SK-N-SH (cell line): ENCODE measurements at places on chromosomes 3 and 15.

DNA sequence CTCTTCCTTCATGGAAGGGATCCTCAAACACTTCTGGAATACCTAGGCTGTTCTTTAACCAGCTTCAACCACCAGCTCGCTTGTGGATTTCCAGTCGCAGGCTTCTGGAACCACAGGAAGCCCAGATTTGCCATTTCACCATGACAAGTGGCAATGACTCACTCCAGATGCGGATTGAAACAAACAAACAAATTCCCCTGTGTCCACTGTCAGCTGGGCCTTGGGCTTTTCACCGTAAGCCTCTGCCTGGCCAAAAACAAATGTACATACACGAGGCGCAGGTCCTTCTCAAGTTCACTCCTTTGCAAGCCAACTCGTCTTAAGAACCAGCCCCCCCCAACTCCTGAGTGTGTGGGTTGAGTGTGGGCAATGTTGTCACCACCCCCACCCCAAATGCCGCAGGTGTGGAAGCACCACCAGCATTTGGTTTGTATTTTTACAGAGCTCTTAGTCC is 8.8 kb downstream of the BCL6 start:
- DNase-seq, result no peak

- no peak for DNase-seq
Measured at GRCh38 chr15:38750786-38751185, 186.2 kb upstream of the RASGRP1 start.

GRCh38 chr3:98022978-98023820 is 11.9 kb downstream of the GABRR3 start:
- peak; percentile 42 for DNase-seq

DNA sequence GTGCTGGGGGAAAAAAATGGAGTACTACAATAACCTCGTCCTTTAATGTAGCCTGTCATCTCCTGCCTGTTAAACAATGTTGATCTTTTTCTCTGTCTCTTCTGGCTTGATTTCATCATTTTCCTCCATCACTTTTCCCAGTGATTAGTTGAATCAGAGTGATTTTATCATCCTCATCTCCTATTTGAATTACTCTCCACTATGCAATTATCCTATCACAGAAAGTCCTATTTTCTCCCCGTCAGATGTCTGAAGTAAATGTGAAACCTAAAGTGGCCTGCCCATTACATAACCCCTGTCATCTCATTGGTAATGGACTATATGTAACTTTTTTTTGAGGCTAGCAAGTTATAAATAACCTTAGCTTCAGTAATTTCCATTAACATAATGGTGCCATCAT is 201.8 kb downstream of the CACNA2D3 start:
- DNase-seq, result no peak

DNA sequence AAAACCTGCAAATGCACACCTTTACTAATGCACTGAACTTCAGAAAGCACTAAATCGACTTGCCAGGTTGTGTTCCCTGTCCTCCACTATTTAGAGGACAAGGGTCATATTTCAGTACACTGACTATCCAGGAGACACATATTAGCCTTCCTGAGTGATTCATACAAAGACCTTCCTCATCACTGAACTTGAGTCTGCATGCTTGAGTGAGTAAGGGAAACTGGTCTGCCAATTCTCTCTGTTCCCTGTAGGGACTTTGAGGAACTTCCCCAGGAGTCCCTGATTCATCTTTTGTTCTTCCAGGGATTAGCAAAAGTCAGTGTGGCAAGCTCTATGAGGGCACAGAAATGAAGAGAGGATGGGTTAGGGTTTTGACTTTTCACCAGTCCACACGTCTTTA is 565.9 kb downstream of the PDCD6IP start:
- no peak for DNase-seq

- DNase-seq, result no peak
Measured at GRCh38 chr3:138253609-138254008, 66.5 kb downstream of the ARMC8 start.

DNA sequence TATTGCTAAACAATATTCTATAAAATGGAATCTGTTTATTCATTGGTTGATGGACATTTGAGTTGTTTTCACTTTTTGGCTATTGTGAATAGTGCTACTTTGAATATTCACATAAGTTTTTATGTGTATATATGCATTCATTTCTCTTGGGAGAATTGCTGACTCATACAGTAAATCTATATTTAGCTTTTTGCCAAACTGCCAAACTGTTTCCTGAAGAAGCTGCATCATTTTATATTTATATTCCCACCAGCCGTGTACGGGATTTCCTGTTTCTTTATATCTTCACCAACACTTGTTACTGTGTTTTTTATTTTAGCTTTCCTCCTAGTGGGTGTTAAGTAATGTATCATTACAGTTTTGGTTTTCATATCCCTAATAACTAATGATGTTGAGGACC is 12.5 kb upstream of the TCAIM start:
- no peak for DNase-seq

- no peak for DNase-seq
Measured at GRCh38 chr3:122987736-122988319, 39.7 kb downstream of the SEMA5B start.

GRCh38 chr3:184059424-184059823 is 6.6 kb downstream of the HTR3C start:
- no peak for DNase-seq

GRCh38 chr15:99433026-99433756 is 132.6 kb upstream of the MEF2A start:
- no peak for DNase-seq

DNA sequence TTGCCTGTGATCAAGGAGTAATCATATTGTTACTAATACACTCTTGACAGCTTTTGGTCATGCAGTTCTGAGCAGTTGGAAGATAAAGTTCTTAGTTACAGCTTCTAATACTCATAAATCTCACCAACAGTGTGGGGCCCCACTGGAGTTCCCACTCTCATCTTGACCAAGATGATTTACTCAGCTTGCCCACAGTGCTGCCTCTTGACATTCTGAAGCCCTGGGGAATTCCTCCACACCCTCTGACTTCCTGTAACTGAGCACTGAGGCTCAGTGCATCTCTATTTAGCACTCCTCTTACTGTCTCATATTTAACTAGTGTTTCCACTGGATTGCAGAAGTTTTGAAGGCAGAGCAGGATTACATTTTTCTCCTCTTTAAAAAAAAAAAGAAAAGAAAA is 1.9 kb upstream of the ARL6IP5 start:
- DNase-seq, result no peak
